ENCODE measurements at places on chromosomes 16 and 17. TPM values are rescaled to one million over a fixed set of nuclear protein-coding genes. Genes with fewer than 3 reads are reported as not detected.

PIRT gene
- not detected for total RNA-seq

ACSM2B gene
- not detected for total RNA-seq

ITGA3 gene
- total RNA-seq, result 467 TPM

TP53TG3B gene
- 0.37 TPM for total RNA-seq

KLHL36 gene
- 23.6 TPM for total RNA-seq

ALDH3A1 gene
- 928 TPM for total RNA-seq

HSPB9 gene
- not detected for total RNA-seq

MPO gene
- total RNA-seq, result not detected

TCAP gene
- total RNA-seq, result 0.64 TPM

BAHCC1 gene
- 18.2 TPM for total RNA-seq

LGALS9 gene
- 1.1 TPM for total RNA-seq

AIPL1 gene
- not detected for total RNA-seq

BAIAP3 gene
- total RNA-seq, result 0.86 TPM

FOXJ1 gene
- total RNA-seq, result 0.40 TPM

NAGS gene
- total RNA-seq, result 1.1 TPM

ALDOC gene
- 2.5 TPM for total RNA-seq

C17orf107 gene
- total RNA-seq, result 0.30 TPM

CDK5R1 gene
- total RNA-seq, result 3.2 TPM

HS3ST3A1 gene
- 0.26 TPM for total RNA-seq

HEATR9 gene
- total RNA-seq, result not detected

BMERB1 gene
- total RNA-seq, result 80.9 TPM

ABCA5 gene
- total RNA-seq, result 3.4 TPM

METTL26 gene
- total RNA-seq, result 129 TPM

SPNS2 gene
- 10.7 TPM for total RNA-seq

MPDU1 gene
- 127 TPM for total RNA-seq

KCNH6 gene
- total RNA-seq, result not detected

UTS2R gene
- not detected for total RNA-seq

NFAT5 gene
- total RNA-seq, result 6.4 TPM

SAMD14 gene
- total RNA-seq, result 0.22 TPM

HAS3 gene
- 38.6 TPM for total RNA-seq

MEOX1 gene
- total RNA-seq, result not detected

IRX3 gene
- 3.2 TPM for total RNA-seq

C17orf113 gene
- total RNA-seq, result 0.57 TPM

GDPD3 gene
- 2.2 TPM for total RNA-seq

TAC4 gene
- total RNA-seq, result not detected

SLC46A1 gene
- total RNA-seq, result 21.4 TPM

MT2A gene
- 813 TPM for total RNA-seq

CDH13 gene
- not detected for total RNA-seq
